Foreskin melanocyte (primary cell): ENCODE measurements at places on chromosomes 12 and 14.

DNA sequence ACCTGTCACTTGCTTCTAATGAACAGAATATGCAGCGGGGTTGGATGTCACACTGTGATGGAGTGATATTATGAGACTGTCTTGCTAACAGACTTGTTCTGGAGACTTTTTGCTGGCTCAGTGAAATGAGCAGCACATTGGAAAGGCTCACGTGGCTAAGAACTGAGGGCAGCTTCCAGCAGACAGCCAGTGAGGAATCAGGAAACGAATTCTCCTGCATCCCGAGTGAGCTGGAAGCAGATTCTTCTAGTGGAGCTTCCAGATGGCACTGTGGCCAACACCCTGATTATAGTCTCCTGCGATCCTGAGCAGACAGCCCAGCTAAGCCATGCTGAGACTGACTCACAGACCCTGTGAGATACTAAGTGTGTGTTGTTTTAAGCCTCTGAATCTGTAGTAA is 16.1 kb upstream of the TSPAN9 start:
- no peak for DNase-seq

DNA sequence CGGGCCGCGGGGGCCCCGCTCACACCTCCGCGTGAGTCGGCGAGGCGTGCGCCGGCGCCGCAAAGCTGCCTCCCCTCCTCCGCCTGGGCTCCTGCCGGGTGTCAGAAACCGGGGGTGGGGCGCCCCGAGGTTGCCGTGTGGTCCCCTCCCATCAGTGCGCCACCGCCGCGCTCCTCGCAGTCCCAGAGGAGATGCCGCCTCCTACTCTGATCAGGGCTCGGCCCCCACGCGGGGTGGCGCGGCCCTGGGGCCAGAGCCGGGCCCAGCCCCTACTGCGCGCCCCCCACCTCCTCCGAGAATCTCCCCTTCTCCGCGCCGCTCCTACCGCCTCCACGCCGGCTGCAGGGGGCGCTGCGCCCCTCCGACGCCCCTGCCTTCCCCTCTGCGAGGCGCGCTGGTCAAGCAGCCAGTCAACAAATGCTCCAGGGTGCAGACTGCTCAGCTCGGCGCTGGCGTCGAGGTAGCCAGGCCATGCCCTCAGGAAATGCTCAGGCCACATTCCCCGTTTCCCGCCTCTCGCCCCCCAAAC is 467 bp upstream of the JAG2 start:
- no peak for DNase-seq

DNA sequence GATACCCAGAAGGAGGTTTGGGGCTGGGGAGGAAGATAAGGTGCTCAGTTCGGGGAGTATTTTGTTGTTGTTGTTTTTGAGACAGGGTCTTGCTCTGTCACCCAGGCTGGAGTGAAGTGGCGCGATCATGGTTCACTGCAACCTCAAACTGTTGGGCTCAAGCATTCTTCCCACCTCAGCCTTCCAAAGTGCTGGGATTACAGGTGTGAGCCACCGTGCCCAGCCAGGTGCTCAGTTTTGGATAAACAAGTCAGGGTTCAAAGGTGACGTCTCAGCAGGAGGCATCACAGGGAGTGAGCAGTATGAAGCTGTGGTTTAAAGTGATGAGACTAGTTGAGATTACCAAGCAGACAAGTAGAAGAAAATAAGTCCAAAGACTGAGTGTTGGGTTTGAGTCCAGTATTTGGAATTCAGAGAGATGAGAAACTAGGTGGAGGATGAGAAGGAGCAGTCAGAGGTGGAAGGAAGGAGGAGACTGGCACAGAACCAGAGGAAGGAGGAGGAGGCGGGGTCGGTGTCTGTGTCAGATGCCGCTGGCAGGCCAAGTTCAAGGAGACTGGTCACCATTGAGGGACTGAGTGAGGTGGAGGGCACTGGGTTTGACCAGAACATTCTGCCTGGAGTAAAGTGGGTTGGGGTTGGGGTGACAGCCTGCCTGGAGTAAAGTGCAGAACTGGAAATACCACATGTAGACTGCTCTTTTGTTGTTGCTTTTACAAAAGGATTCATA is 16.1 kb downstream of the SLC35E3 start:
- DNase-seq, result no peak

- DNase-seq, result no peak
Measured at GRCh38 chr12:117649796-117650195, 288.4 kb upstream of the NOS1 start.

DNA sequence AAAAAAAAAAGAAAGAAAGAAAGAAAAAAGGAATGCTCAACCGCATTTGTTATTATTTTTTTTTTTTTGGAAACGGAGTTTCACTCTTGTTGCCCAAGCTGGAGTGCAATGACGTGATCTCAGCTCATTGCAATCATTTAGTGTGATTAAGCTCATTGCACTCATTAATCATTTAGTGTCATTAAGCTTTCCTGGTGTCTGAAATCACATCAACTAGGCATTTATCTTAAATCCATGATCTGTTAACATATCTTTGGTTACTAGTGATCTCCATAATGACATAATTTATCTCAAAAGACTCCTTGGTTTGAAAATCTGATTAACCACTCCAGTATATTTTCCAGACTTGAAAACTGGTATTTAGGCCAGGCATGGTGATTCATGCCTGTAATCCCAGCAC is 26.3 kb downstream of the ETFBKMT start:
- DNase-seq, result no peak

DNA sequence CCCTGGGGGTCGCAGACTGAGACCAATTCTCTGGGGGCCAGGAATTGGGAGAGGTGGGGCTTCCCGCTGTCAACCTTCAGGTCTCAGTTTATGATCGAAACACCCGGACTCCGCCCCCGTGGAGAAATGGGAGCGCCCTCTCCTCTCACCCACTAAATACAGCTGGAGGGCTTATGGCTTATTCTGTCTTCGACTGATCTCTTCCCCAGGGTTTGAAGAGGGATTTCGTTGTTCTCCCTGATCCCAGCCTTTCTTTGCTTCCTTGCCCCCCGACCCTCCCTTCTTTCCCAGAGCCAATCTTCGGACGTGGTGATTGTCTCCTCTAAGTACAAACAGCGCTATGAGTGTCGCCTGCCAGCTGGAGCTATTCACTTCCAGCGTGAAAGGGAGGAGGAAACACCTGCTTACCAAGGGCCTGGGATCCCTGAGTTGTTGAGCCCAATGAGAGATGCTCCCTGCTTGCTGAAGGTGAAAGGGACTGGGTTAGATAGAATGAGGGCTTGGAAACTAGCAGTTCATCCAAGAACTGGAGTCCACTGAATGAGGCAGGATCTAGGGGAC is 607 bp downstream of the OS9 start:
- no peak for DNase-seq

DNA sequence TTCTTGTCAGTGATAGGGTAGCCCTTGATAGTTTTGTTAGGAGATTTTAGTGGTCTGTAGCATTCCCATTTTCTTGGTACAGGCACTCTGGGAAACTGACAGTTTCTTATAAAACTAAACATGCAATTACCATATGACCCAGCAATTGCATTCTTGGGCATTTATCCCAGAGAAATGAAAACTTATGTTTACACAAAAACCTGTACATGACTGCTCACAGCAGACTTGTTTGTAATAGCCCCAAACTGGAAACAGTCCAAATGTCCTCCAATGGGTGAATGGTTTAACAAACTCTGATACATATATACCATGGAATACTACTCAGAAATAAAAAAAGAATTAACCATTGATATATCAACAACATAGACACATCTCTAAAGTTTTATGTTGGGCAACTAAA is 75.5 kb downstream of the BORCS5 start:
- no peak for DNase-seq

DNA sequence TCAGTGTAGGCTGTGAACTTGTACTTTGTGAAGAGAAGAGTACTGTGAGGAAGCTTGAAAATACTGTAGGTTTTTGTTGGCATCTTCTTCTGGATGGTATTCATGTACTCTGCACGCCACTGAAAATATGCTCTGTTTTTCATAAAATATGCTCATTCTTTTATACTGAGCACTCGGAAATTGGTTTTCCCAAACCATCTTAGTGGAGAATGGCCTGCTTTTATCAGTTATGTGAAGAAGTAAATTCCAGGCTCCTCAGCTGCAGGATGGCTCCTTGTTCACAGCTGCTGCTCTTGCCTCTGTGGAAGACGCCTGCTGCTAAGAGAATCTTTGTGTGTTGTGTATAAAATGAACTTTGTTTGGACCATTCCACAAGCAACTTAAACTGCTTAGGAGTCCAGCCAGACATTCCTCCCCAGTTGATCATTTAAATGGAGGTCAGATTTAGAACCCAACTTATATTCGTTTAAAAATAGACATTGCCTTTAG is 443.5 kb upstream of the RGS6 start:
- DNase-seq, result peak; percentile 50

DNA sequence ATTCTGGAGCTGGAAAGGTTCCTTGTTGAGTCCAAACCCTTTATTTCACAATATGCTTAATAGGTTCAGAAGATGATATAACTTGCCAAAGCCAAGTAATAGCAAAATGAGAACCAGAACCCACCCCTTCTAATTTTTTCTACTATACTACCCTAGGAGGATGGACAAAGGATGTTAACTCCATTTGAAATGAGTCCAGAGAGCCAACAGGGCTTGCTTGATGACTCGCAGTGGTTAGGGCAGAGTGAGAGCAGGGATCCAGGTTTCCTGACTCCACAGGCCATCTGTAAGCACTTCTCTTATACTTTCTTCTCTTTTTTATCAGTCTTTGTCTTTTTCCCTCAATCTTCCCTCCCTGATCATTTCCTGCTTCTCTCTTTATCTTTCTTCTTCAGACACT is 668.1 kb downstream of the MED13L start:
- DNase-seq, result no peak

- DNase-seq, result peak; percentile 8
Measured at GRCh38 chr14:100076133-100076532, 10.9 kb downstream of the EVL start.

GRCh38 chr12:65886996-65887395 is 62.7 kb downstream of the HMGA2 start:
- DNase-seq, result no peak

DNA sequence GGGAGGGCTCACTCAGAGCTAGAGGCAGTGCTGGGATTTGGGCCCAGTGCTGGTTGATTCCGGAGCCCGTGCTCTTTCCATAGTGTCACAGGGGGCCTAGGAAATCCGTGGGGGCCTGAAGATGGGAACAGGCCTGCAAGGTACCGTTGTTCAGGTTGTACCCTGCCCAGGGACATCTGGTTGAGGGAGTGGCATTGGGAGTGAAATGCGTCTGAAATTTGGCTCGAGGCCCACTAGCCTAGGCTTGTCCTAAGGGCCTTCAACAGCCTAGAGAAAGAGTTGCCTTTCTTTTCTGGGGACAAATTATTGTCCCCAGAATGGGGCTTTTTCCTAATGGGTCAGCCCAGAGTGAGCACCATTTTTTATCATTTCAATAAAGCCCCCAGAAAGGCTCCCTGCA is 26.4 kb upstream of the FAM222A start:
- no peak for DNase-seq

DNA sequence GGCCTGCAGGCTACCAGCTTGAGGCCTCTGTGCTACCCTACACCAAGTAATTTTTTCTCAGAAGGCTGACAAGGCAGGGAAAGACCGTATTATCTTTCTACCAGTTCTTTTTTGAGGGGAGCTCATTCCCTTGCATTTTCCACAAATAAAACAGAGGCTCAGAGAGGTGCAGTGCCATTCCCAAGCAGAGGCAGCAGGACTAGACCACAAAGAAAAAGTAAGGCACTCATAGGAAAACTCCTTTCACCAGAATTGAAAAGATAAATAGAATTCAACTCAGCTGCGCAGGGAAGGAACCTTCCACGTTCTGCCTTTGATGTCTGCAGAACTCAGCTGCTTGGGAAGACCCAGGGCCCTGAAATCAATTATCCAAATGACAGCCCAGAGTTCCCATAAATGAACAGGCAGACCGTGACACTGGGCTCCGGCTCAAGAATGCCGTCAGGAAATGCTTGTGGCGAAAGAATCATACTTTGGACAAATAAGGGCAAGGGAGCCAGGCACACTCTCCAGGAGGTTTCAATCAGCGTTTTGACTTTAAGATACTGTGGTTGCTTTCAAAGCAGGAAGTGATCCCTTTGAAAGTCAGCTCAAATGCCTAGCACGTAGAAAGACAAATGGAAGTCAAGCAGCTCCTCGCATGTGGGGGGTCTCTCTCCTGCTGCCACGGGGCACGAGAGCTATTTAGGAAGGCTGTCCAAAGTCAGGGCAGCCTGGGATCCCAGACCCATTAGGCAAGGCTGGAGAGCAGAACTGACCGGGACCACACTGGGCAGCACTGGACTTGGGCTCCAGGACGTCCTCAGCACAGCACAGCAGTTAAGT is 14.0 kb downstream of the KCTD10 start:
- peak; percentile 97 for DNase-seq

DNA sequence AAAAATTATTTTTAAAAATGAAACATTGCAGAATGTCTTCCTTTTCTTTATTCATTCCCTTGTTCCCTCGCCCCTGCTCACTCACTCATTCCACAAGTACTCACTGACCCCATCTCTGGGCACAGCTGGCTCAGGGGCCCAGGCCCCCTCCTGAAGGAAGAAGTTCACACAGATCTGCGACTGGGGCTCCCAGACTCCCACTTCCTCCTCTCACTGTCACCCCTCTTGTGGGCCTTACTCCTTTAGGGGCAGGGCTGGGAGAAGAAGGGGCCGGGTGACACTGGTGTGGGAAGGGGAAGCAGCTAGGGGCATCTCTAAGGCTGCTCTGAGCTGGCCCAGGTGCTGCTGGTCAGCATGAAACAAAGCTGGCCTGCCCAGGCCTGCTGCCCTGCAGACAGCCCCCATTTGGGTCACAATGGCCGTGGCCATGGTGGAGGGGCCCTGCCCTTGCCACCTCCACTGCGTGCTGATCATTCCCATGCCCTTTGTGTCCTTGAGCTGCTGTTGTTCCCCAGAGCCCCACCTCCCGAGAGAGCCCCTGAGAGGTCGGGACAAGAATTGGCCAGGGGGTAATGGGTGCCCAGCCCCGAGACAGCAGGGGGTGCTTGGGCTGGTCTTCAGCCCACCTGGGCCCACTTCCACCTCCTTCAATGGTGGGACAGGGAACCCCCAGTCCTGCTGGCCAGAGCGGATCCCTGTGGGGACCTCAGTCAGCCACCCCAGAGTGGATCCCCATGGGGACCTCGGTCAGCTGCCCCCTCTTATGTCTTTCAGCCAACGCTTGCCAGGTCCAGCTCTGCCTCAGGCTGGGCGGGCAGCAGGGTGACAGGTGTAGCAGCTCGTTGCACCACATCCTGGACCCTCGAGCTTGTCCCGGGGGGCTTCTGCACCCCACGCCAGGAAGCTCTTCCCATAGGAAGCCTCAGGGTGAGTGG is 212.4 kb upstream of the C14orf180 start:
- no peak for DNase-seq

- peak; percentile 63 for DNase-seq
Measured at GRCh38 chr12:62799126-62799736, 135.7 kb downstream of the PPM1H start.
